ENCODE measurements at places on chromosomes 2 and 18.

DNA sequence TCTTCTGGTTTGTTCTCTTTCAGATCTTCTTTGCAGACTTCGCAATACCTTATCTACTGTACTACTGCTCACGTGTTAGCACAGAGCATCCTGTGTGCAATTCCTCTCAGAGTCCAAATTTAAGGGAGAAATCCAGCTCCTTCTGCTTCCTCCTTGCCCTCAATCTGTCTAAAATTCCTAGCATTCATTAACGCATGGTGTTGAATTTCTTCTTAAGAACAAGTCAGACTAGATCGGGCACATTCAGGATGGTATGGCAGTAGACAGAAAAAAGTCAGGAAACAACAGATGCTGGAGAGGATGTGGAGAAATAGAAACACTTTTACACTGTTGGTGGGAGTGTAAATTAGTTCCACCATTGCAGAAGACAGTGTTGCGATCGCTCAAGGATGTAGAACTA, 206.1 kb upstream of the CDH7 start:
- DNase-seq, result no peak

- no peak for DNase-seq
These were observed 9.0 kb downstream of the DTNB start for GRCh38 chr2:25664183-25664964.

DNA sequence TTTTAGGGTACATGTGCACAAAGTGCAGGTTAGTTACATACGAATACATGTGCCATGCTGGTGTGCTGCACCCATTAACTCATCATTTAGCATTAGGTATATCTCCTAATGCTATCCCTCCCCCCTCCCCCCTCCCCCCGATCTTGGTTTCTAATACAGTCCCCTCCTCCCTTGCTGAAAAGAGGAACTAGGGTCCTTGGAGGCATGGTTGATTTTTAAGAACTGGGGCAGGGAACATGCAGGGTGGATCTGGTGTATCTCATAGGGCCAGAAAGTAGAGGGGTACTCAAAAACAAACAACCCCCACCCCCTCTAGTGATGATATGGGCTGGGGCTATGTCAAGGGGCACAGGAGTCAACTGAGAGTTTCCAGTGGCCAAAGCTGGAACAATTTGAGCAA, 153.4 kb downstream of the UBR3 start:
- DNase-seq, result no peak

DNA sequence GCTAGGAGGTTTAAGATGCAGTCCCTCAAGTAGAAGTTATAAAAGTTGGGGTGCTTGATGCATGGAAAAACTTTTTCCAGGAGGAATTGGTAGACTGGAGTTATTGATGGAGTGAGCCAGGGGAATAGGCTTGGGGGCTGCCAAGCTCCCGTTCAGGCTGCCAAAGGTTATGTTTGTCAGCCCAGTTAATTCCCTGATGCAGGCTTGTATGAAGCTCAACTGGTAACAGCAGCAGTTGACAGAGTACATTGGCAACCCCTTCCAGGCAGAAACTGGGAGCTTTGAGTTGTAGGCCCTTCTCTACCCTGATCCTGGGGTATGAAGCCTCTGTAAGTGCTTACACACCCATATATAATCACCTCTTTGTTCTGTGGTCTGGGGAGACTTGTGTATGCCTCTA, 16.2 kb downstream of the CCDC150 start:
- DNase-seq, result no peak

DNA sequence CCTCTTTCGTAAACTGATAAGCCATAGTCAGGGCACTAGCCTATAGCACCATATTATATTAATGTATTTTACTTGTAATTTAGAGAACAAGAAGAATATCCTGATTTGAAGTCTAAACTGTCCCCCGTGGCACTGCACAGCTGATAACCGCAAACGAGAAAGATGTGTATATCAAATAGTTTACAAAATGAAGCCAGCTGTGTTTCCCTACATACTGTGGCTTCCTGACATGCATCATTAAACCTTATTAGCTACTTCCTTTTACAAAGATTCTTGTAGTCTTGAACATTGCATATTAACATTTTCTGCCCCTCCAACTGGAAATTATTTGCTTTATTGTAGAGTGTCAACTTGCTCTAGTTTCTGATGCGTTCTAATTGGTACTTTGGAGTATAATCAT, 153.5 kb upstream of the NFATC1 start:
- DNase-seq, result no peak

DNA sequence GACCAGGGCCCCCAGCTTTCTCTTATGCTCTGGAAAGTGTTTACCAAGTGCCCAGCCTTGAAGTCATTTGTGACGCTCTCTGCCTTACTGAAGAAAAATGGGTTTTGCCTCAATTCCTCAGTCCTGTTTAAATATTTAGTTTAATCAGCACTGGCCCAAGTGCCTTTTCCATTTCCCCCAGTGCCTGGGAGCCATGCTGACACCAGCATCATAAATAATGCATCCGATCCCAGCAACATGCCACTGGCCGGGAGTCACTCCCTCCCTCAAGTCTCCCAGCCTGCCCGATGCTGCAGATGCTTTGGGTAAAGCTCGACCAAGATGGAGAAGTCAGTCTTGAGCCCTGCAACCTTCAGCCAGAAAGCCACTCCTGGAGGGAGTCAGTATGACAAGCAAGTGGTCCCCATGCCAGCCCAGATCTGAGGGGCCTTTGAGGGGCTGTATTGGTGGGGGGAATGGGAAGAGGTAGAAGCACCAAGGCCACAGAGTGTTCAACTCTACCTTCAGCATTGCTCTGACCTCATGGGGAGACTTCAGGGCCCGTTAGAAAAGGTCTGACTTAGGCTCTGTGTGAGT, 12.0 kb upstream of the MTA3 start:
- DNase-seq, result no peak

DNA sequence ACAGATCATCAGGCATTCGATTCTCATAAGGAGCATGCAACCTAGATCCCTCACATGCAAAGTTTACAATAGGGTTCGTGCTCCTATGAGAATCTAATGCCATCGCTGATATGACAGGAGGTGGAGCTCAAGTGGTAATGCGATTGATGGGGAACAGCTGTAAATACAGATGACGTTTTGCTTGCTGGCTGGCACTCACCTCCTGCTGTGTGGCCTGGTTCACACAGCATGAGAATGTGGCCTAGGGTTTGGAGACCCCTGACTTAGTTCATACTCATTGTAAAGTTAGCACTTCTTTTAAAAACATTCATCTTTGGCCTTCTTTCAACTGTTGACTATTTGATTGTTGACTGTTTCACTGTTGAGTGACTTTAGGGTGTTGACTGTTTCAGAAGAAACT, 8.7 kb upstream of the CHMP1B start:
- no peak for DNase-seq

All from suprapubic skin (tissue), 4 donors.